ENCODE measurements at places on chromosomes 13 and 19.

DNA sequence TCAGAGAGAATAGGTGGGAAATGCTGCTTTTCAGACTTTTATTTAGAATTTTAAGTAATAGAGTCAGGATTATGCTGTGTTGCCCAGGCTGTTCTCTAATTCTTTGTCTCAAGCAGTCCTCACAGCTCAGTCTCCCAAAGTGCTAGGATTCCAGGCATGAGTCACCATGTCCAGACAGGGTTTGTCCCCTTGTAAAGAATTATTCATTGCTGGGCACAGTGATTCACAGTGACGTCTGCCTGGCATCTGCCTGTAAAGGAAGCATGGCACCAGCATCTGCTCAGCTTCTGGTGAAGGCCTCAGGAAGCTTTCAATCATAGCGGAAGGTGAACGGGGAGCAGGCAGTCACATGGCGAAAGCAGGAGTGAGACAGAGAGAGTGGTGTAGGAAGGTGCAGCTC, 17.7 kb downstream of the ZNF763 start:
- DNase-seq = no peak

DNA sequence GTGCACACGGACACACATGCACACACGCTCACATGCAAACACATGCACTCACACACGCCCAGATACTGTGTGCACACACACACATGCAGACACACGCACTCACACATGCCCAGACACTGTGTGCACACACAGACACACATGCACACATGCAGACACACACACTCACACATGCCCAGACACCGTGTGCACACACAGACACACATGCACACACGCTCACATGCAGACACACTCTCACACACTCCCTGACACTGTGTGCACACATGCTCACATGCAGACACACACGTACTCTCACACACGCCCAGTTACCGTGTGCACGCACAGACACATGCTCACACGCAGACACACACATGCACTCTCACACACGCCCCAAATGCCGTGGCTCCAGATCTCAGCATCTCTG, 137.2 kb upstream of the MCF2L start:
- no peak for DNase-seq

DNA sequence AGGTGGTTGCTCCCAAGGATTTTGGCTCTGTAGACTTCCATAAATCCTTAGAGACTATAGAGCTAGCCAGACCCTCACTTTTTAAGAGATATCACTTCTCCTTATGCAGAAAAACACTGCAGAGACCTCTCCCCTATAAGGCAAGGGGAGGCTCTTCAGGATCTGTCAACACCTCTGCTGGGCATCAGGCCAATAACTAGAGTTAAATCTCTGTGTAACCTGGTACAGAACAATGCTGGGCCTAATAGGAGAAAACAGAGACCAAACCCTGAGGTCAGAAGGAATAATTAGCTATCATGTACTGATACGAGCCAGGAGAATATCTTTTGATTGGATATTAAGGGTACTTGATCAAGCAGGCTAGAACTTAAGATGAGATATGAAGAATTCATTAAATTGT, 358.5 kb downstream of the TBC1D4 start:
- no peak for DNase-seq

GRCh38 chr19:5407356-5407755, 47.9 kb upstream of the ZNRF4 start:
- DNase-seq = no peak

GRCh38 chr13:110343241-110343865, 36.3 kb downstream of the COL4A2 start:
- no peak for DNase-seq

GRCh38 chr13:29005763-29006120, 185.6 kb downstream of the MTUS2 start:
- DNase-seq = no peak

All from stimulated activated CD4-positive, alpha-beta T cell treated with anti-CD3 and anti-CD28 coated beads, Interleukin-1b, Interleukin-23, amount 100 ng/mL, for 1 hour (primary cell).